RPMI8226 (cell line): ENCODE measurements at places on chromosomes 1 and 21.

DNA sequence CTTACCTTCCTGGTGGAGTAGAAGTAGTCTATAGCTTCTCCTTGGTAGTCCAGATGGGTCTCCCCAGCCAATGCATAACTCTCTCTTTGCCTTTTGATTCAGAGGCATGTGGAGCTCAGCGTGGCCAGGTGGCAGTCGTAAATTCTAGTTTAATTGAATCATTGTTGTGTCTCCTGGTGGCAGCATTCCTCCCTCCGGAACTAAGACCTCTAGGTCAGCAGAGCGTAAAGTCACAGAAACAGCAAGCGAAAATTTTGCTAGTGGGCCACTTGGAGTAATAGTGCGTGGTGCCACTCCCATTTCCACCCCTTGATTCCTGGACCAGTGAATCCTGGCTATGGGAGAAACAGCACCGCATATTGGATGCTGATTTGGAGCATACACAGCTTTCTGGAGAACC, 3.9 kb upstream of the TMPRSS2 start:
- no peak for DNase-seq

DNA sequence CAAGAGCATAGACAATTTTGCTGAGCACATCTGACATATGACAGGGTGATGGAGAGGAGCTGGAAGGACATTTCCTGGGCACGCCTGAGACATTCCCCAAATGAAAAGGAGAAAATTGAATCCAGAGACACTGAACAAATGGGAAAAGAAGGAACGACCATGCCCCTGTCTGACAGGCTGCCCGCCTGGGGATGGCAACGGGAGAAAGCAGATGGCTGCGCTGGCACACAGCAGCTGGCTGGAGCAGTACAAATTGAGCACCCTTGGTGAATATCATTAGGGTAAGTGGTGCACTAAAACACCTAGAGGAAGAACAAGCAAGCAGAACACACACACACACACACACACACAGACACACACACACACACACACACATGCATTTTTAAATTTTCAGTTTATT, 174.3 kb upstream of the DUSP10 start:
- DNase-seq, result no peak

- DNase-seq, result no peak
These were observed 93.0 kb upstream of the PBX1 start for GRCh38 chr1:164466001-164466421.

GRCh38 chr21:35995522-35996088, 64.7 kb downstream of the SETD4 start:
- peak; percentile 63 for DNase-seq

- DNase-seq, result no peak
These were observed 164.0 kb downstream of the ADSS2 start for GRCh38 chr1:244287726-244288125.

- no peak for DNase-seq
These were observed 13.8 kb downstream of the RGS5 start for GRCh38 chr1:163188947-163189346.

DNA sequence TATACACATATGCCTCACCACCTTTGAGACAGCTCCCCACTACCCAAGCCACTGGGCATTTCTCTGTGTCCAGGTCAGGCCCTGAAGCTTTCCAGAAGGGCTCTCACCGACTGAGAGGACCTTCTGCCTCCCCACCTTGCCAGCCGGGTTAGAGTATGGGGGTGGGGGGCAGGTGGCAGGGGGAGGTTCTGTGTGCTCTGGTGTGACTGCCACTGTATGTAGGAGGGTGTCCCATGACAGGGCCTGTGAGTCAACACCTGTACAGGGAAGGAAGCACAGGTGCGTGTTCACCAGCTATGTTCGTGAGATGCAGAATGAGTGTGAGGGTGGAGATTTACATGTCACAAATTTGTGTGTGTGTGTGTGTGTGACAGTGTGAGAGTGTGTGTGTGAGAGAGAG, 7.0 kb downstream of the AHDC1 start:
- DNase-seq, result no peak

- no peak for DNase-seq
These were observed 758 bp downstream of the PTBP2 start for GRCh38 chr1:96722161-96722922.
